ENCODE measurements at places on chromosomes 7 and 10. TPM values are rescaled to one million over a fixed set of nuclear protein-coding genes. Genes with fewer than 3 reads are reported as not detected.

DNA sequence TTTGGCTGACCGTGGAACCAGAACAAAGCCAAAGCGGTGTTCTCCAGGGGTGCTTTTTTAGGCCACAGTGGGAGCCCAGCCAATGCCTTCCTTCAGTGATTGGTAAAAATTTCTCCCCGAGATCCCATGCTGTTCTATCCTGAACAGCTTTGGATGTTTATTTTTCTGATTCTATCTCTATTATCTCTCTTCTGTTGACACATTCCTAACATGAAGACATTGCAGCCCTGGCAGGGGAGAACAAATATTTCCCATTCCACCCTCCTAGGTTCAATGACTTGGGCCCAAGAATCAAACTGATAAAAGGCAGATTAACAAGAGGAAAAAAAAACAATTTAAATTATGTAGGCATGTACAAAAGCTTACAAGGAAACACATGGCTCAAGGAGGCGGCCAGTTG lies 162.7 kb downstream of the PFKFB3 start:
- no peak for DNase-seq

DNA sequence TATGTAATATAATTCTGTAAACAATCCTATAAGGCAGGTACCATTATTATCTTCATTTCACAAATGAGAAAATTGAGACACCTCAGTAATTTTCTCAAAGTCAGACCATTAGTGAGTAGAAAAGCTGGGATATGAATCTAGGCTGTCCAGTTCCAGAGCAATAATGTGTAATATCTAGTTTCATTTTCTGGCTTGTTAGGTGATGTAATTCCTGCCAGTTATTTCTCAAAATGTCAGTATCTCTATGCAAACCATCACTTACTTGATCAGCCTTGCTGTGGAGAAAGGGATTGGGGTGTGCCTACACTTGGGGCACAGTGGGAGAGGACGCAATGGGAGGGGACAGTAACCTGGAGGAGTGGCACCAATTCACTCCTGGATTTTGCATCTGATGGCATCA lies 157.5 kb downstream of the LYZL1 start:
- no peak for DNase-seq

DNA sequence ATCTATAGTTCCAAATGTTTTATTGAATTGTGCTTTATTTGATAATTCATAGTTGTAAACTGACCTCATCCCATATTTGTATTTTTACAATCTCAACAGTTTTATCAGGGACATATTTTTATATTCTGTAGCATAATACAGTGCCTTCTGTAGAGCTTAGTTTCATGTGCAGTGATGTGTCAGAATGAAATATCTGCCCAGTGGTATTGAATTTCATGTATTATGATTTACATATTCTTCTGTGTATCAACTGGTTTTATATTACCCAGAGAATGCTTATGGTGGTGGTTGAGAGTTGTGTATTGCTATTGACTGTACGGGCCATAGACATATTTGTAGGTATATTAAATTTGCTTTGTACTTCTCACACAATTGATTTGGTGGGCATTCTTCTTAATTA lies 89.9 kb downstream of the KAT6B start:
- DNase-seq: no peak

Gene SUN3
- not detected for total RNA-seq

Gene TRIM74
- 0.95 TPM for total RNA-seq

Gene FOXI2
- 0.22 TPM for total RNA-seq
